Inflammatory macrophage (primary cell): ENCODE measurements at places on chromosomes 7 and 10.

- peak; percentile 81 for DNase-seq
These were observed 745 bp downstream of the YWHAG start for GRCh38 chr7:76358011-76358480.

GRCh38 chr10:89346405-89347254 lies 18.8 kb downstream of the IFIT3 start:
- DNase-seq = peak; percentile 61

DNA sequence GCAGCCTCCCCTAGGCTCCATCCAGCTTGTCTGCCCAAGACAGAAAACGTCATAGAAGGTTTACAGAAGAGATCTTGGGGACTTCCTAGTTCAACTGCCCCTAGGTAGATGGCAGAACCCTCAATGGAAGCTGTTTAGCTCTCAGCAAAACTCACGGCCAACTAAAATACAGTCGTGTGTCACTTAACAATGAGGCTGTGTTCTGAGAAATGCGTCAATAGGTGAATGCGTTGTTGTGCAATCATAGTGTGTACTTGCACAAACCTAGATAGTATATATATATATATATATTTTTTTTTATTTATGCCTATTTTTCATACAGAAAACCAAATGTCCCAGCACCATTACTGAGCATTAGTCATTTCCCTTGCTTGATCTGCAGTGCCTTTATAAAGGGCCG lies 100.4 kb upstream of the SH2B2 start:
- no peak for DNase-seq

- no peak for DNase-seq
These were observed 233.0 kb downstream of the TRIL start for GRCh38 chr7:28725045-28725642.

GRCh38 chr7:28071570-28071969 lies 109.0 kb downstream of the JAZF1 start:
- no peak for DNase-seq

- DNase-seq = no peak
These were observed 91.7 kb downstream of the ELFN1 start for GRCh38 chr7:1761774-1762173.

GRCh38 chr7:157975401-157976372 lies 611.9 kb downstream of the PTPRN2 start:
- no peak for DNase-seq

- DNase-seq = peak; percentile 80
These were observed 11.9 kb upstream of the LRRC27 start for GRCh38 chr10:132319853-132320653.

DNA sequence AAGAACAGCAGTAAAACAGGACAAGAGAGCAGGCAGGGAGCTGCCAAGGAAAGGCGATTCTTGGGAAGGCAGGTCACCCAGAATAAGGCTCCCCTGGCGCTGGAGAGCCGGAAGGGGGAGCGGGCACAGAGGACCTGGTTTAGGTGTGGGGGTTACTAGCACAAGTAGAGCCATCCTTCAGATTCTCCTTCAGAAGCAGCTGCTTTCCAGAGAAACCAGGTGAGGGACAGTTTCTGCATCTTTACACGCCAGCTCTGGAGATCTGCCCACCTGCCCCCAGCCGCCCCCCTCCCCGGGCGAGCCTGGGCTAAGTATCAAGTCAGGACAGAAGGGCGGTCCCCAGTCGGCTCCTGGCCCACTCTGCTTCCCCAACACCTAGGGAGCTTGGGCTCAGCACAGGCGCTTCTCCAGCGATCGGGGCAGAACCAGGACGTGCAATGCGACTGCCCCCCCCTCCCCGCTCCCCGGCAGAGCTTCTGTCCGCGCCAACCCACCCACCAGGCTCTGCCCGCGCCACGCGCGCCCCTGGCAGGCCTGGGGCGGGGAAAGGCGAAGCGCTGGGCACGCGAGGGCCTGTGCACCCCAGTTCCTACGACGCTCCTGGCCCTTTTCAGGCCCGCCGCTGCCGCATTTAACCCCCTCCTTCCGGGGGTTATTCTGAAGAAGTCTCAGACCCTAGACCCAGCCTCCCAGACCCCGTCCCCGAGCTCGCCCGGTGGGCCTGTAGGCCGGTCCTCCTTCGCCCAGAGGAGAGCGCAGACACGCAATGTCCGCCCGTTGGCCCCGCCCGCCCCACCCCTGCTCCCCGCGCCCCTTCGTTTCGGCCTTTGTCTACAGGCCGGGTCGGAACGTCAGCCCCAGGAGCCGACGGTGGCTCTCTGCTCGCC lies 4.4 kb upstream of the EN2 start:
- no peak for DNase-seq
